ENCODE measurements at places on chromosomes 2 and 18.

GRCh38 chr18:49764032-49764431, 49.3 kb downstream of the ACAA2 start:
- no peak for DNase-seq

- DNase-seq, result no peak
Observed at GRCh38 chr18:66616523-66616983, 12.7 kb upstream of the CDH19 start.

GRCh38 chr2:232328516-232329460, 49.8 kb upstream of the ALPP start:
- DNase-seq, result no peak

DNA sequence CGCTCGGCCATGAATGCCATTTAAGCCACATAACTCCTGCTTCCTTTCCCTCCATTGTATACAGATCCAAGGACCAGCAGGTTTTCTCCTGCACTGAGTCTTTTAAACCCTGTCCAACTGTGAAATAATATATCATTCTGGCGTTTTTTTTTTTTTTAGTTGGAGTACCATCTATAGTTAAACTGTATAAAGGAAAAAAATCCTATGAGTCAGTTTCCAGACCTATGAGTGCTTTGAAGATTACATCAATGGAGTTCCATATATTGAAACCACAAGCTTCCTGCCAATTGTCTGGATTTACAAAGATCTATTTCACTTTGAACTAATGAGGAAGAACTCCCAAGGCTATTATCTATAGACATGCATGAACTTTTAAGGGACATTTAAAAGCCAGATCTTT, 2.4 kb upstream of the MALT1 start:
- DNase-seq, result no peak

- no peak for DNase-seq
Observed at GRCh38 chr18:39259736-39260135, 1694.1 kb upstream of the CELF4 start.

GRCh38 chr18:305003-305501, 37.2 kb upstream of the THOC1 start:
- no peak for DNase-seq

- DNase-seq, result peak; percentile 50
Observed at GRCh38 chr2:119823734-119824334, 64.1 kb downstream of the PTPN4 start.

Measured in CD4-positive, alpha-beta T cell treated with Interleukin-2 at 100 ng/mL for 4 hours (primary cell).